ENCODE measurements at places on chromosomes 11 and 22.
A peak's percentile ranks its signal among the peaks of the same experiment; 100 is the strongest.

- DNase-seq: peak; percentile 83
Observed at GRCh38 chr11:35165423-35166368, 26.7 kb downstream of the CD44 start.

GRCh38 chr11:102513869-102514268 lies 16.7 kb downstream of the MMP7 start:
- no peak for DNase-seq

DNA sequence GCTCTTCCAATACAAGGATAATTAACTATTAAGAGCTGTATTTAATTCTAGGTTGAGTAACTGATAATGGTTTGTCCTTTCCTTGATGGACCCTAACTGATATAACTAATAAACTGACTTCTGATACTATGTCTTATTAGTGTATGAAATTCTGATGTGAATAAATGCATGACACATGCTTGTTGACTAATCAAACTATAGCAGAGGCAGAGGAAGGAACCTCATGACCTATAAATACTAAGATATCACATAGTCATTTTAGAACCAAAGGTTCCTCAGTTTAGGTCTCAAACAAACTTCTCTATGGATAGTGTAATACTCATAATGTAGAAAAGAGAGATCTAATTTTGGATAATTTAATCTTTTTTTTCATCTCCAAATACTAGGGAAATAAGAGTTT lies 4.8 kb upstream of the HBD start:
- no peak for DNase-seq

DNA sequence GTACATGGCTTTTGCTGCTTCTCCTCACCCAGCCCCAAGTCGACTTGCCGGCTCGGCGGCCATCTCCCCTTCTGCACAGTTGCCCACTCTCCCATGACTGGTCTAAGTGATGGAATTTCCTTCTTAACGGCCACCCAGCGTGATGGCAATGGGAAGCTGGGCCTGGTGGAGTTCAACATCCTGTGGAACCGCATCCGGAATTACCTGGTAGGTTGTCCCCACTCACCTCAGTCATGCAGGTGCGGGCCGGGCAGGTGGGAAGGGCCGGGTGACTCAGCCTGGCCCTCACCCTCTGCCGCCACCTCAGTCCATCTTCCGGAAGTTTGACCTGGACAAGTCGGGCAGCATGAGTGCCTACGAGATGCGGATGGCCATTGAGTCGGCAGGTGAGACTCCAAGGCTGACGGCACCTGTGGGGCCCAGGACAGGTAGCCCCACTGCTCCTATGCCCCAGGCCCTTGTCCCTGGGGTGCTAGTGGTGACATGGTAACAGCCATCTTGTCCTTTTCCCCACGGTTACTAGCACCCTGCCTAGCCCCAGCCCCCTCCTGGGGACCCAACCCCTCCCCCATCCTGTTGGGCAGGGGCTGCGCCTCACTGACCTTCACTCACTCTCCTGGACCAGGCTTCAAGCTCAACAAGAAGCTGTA lies 28.1 kb downstream of the CAPN1 start:
- no peak for DNase-seq

DNA sequence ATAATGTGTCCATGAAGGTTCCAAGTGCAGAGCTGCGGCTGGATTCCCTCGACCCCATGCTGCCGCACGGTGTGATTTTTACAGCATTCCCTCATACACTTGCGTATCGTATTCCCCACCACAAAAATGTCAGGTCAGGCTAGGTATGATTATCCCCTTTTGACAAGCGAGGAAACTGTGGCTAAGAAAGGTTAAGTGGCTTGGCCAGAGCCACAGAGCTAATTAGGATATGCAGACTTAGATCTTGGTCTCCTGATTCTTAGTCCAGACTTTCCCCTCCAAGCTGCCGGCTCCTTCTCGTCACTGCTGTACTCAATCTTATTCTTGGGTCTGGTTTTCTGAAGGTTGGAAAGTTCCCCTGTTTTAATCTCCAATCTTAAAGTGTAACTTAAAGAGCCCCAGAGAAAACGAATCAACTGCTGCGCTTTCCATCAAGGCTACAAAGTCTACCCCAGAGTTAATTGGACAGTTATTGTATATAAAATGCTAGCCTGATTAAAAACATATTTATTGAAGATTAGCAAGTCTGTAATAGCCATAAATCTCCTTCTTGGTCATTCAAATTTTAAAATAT lies 176.6 kb downstream of the ADAMTS15 start:
- DNase-seq: no peak

DNA sequence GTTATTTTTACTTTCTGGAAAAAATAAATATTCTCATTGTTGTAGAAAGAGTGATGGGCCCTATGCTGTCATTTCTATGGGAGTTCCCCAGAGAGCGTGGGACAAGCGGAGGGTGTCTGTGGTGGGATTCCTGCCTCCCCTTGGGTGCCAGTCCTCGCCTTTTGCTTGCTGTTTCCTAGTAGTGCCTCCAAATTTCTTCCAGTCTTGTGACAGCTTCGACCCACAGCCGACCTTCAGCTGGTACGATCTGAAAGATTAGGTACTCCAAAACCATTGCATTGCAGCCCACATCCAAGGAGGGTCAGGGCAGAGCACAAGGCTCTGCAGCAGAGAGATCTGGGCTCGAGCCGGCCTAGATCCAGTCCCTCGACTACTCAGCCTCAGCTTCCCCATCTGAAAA lies 58.9 kb upstream of the EMID1 start:
- no peak for DNase-seq

GRCh38 chr22:50738649-50739227 lies 734 bp downstream of the ACR start:
- DNase-seq: no peak

- DNase-seq: no peak
Observed at GRCh38 chr11:11451501-11452005, 98.5 kb upstream of the CSNK2A3 start.

DNA sequence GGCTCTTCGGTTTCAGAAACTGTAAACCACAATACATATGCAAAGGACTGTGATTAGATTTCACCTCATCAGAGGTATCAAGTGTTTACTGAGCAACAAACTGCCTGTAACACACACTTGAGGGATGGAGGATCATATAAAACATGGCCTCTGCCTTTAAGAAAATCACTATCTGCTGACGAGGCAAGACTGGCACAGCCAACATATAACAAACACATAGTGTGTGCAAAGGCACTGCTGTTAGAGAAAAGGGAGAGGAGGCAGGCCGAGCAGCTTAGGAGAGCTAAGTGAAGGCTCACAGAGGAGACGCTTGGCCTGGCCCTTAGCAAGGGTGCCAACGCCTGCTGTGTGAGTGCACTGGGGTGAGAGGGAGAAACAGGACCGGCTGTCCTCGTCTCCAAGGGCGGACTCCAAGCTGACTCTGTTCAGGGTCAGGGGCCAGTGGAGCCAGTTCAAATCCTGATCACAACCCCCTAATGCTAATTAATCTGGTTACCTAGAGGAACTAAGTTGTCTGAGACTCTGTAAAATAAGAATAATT lies 48.2 kb downstream of the LRFN4 start:
- DNase-seq: no peak

DNA sequence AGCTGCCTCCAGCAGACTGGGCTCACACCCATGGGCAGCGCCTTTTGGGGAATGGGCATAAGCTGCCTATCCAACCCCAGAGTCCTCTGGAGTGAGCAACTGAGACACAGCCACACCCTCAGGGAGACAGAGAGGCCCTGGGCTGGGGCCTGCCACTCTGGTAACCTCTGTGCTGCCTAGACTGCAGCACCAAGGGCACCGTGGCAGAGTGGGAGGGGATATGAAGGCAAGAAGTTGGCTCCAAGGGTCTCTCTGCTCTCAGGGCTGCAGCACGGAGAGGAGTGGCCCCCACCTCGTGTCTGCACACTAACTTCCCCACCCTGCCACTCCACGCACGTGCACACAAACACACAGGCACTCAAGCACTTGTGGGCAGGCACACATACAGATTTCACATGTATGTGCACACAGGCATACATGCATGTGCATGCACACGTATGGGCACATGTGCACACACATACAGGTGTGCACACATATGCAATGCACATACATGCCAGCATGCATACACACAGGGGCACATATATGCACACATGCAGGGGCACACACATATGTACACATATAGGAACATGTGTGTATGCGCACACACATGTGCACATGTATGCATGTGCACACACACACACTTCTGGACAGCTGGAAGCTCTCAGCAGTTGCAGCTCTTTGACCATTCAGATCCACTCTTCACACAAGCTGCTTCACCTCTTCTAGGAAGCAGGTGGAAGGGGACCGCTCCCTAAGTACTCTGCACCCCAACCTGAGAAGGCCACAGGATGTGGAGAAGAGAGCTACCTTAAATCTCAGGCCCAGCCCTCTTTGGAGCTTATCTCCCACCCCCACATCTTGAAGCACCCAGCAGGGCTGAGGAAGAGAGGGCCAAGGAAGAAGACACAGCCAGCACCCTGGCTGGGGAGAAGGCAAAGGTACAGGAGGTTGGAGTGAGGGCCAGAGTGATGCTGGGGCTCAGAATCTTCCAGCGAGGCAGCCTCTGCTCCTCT lies 4.3 kb downstream of the IGSF9B start:
- DNase-seq: no peak

- DNase-seq: no peak
Observed at GRCh38 chr11:69396948-69397307, 84.5 kb upstream of the LINC01488 start.

DNA sequence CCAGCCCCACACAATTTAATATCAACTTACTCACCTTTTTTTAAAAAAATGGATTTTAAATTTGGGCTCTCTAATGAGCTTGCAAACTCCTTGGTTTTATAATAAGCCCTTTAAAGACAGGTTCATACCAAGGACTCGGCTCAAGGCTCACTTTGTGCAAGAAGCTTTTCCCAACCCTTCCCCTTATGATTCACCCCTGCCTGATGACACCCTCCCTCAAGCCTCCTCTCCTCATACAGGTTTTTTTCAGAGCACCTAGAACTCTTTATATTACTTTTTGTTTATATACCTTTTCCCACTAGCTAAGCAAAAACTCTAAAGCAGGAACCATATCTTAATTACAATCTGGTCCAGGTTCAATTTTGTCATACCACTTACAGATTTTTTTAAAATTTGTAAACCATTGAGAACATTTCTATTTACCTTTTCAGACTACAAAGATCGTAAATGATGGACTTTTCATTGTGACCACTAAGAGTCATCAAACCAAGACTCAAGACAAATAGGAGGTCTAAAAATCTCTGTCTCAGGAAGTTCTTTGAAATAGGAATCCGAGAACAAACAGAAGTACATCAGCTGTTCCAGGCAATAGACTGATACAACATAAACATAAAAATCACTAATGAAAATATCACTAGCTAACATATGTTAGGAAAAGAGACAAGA lies 13.1 kb upstream of the EXPH5 start:
- no peak for DNase-seq

DNA sequence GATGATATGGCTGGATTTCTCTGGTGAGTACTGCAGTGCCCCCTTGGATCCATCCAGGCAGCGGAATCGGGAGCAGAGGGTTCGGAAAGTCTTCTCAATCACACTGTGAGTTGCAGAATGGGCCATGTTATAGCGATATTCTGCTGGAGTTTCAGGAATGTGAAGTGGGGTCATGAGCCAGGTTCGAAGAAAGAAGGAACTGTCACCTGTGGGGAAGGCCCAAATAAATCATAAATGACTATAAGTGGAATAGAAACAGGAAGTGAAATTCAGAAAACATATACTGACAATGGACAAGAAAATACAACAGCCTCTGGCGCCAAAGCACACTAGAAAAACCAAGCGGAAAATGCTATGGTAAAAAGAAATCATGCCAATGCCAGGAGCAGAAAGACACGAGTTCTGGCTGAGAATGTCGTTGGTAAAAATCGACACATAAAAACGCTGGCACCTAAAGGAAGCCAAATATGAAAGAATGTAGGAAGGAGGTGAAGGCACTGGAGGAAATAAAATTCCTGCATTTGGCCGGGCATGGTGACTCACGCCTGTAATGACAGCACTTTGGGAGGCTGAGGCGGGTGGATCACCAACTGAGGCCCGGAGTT lies 10.0 kb upstream of the AMBRA1 start:
- no peak for DNase-seq

- DNase-seq: no peak
Observed at GRCh38 chr22:17939579-17939978, 84.8 kb downstream of the MICAL3 start.

DNA sequence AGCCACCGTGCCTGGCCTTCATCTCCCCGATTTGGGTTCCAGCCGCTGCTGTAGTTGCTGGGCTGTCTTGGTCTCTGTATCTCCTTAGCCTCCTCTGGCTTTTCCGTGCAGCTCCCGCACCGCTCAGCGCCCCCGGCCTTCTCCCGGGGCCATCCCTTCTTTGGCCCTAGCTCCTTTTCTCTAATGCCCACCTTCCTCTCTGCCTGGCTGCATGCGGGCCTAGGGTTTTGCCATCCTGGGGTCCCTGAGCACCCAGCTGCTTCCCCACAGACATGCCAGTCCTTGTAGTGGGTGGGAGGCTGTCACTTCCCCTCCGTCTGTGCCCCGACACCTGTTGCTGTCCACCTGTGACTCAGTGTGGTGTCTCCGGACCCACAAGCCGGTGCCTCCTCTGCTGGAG lies 36.4 kb downstream of the KCNJ4 start:
- DNase-seq: no peak

- no peak for DNase-seq
Observed at GRCh38 chr11:114060392-114061047, 1.0 kb downstream of the ZBTB16 start.

- DNase-seq: peak; percentile 40
Observed at GRCh38 chr22:37428649-37429586, 1.6 kb upstream of the ELFN2 start.

GRCh38 chr11:46293641-46294103 lies 16.2 kb downstream of the CREB3L1 start:
- DNase-seq: no peak

DNA sequence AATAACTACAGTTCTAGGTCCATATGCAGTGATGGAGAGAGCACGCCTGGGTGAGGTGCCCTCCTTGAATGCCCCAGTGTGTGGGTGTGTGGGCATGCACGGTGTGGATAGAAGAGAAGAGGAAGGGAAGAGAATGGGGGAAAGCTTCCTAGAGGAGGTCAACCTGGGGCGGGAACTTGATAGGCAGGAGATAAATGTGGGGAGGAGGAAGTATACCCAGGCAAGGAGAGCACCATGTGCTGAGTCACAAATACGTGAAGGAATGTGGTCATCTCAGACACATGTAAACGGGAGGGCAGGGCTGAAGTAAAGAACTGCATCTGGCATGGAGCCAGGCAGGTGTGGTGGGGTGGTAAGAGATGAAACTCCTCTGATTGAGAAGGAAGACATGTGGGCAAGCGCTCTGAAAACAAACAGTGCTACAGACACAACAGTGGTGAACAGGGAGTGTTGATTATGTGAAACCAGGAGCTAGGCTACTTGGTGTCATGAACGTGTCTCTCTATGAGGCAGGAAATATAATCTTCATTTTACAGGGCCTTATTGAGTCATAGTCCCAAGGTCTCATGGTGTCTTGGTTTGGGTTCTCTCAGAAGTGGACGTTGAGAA lies 61.5 kb upstream of the EED start:
- DNase-seq: no peak

GRCh38 chr22:27794226-27794625 lies 7.3 kb downstream of the MN1 start:
- DNase-seq: no peak

GRCh38 chr11:117861151-117862018 lies 15.1 kb downstream of the FXYD6 start:
- DNase-seq: no peak

Data from effector CD8-positive, alpha-beta T cell (primary cell).